ENCODE measurements at places on chromosomes 4 and X.

DNA sequence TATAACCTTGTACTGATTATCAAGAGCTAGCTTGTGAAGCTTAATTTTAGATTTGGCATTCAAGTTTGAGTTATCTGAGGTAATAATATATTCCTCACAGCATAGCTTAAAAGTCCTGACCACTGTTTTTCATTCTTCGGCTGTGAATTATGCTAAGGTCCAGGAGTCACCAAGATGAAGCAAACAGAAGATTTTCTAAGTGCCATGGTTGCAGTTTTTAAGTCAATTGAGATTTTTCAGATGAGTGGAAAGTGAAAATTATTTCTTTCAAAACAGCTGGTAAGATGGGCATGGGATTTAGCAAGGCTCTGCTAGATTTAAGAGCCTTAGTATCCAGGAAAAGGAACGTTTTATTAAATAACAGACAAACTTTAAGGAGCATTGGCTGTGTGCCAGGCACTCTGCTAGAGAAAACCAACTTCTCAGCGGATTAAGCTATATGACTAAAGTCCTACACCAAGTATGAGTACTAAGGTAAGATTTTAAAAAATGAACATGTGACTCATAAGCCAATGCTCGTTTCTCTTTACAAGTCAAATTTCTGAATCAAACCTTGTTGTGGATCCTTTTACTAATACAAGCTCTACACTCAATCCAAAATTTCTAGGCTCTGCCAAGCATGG, 149.9 kb upstream of the IL15 start:
- DNase-seq, result no peak

GRCh38 chrX:101430457-101431078, 22.5 kb downstream of the HNRNPH2 start:
- no peak for DNase-seq

GRCh38 chrX:109629310-109629709, 4.3 kb upstream of the KCNE5 start:
- no peak for DNase-seq

DNA sequence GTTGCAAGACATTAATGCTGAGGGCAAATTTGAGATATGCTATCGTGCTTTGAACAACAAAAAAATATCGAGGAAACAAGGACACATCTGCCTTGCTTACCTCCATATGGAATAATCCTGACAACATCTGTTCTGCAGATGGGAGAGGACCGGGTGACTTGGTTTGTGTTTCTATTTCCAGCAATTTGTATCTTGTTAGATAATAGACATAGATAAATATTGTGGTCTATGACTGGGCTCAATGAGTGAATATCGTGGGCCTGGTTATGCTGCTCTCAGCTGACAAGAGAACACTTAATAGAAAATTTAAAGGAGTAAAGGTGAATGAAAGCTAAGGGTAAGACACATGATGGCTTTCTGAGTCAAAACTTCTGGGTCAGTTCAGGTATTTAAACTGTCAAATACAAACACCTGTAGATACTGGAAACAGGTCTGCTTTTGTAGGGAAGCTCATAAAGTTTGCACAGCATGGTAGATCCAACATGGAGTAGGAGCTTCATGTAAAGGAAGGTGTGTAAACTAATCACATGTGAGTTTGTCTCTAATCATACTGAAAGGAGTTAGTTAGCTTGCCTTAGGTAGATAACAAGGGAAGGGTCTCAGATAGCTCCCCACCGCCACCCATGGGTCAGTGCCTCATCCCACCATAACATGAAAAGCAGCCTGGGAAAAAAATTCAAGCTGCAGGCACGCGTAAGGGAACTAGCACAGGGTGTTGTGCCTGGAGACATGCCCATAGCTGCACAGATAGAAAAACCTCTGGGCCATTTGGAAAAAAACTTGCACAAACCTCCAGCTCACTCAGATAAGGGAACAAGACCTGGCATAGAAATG, 904.1 kb upstream of the EPHA5 start:
- no peak for DNase-seq

DNA sequence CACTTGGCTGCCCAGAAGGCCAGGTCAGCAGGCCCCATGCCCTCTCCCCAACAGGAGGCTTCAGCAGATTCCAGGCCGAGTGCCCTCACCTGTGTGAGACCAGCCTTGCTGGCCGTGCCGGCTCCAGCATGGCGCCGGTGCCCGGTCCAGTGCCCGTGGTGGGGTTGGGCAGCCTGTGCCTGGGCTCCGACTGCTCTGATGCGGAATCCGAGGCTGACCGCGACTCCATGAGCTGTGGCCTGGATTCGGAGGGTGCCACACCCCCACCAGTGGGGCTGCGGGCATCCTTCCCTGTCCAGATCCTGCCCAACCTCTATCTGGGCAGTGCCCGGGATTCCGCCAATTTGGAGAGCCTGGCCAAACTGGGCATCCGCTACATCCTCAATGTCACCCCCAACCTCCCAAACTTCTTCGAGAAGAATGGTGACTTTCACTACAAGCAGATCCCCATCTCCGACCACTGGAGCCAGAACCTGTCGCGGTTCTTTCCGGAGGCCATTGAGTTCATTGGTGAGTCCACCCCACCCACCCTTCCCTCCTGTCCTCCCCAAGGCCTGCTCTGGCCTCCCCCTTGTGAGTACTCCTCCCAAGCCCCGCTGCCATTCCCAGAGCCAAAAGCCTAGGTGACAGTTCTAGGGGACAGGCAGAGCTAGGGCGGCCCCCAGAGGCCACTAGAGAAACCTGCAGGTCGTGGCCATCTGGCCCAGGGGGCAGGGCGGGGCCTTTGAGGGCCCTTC, 2.3 kb downstream of the DUSP9 start:
- DNase-seq, result no peak

DNA sequence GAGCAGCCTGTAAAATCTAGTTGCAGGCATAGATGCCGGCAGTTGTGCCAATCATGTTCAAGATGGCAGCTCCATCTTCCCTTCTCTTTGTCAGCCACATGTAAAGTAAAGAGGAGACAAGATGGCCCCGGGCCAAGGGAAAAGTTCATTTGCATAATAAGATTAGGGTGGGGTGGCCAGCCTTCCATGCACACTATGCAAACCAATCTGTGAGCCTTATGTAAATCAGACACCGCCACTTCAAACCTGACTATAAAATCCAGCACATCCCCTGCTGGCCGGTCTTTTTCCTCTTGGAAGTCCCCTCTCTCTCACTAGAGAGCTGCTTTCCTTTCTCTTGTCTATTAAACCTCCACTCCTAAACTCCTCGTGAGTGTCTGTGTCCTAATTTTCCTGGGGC, 78.9 kb upstream of the CBR4 start:
- DNase-seq, result no peak

DNA sequence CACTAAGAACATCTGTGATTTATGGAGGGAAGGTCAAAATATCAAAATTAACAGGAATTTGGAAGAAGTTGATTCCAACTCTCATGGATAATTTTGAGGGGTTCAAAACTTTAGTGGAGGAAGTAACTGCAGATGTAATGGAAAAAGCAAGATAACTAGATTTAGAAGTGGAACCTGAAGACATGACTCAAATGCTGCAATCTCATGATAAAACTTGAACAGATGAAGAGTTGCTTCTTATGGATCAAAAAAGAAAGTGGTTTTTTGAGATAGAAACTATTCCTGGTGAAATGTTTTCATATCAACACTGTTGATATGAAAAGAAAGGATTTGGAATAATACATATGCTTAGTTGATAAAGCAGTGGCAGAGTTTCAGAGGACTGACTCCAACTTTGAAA, 9.7 kb downstream of the TMPRSS11F start:
- DNase-seq, result no peak

DNA sequence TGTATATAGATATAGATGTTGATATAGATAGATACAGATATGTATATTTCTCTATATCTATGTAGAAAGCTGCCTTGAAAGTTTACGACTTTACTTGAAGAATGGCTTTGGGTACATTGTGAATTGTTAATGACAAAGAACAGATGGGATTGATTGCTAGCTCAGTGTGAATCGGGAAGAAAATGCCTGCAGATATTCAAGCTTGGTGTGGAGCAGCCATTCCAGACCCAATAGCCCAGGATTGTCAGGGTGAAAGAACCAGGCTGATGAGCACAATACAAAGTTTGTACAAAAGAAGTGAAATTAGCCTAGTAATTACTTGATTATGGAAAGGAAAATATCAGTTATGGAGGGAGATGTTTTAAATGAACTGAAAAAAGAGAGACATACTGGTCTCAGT, 946.2 kb downstream of the STPG2 start:
- DNase-seq, result no peak
